Cardiac septum (tissue), 1 donor: ENCODE measurements at places on chromosomes 13 and 19. TPM values are rescaled to one million over a fixed set of nuclear protein-coding genes. Genes with fewer than 3 reads are reported as not detected.

CYP2A7 gene
- total RNA-seq = not detected

SHISA2 gene
- 0.89 TPM for total RNA-seq

SLC5A5 gene
- total RNA-seq = not detected

DNA sequence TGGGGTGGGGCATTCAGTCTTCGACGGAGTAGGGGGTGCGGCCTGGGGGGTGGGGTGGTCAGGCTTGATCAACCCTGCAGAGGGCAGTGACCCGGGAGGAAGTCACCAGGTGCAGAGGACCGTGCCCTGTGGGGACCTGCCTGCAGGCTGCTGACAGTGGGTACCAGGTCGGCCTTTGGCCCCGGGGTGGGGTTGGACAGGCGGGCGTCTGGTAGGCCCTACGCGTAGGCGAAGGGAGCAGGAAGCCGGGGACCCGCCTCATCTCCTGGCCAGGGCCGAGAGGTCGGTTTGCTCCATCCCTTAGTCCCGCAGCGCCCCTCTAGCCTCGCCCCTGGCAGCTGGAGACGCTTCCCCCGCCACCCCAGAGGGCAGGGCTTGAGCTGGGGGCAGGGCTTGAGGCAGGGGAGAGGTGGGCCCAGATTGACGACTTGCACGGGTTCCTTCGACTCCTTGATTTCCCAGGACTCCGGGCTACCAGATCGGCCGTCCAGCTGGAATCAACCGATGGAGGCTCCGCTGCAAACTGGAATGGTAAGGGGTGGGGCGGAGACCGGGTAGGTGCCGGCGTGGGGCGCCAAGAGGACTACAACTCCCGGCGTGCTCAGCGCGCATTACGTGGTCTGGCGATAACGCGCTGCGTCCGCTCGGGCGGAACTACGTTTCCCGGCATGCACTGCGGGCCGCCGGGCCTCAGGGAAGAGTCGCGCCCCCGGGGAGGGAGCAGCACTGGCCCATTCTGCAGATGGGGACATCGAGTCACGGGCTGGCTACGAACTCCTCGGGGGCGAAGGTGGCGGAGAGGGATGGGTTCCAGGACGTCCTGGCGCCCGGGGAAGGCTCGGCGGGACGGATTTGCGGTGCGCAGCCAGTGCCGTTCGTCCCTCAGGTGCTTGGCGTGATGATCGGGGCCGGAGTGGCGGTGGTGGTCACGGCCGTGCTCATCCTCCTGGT, at the start of gene PNPLA6:
PNPLA6 (plus strand) TSS at position 671 of the 951 bp plus-strand sequence; CDS start at position 743, 72 bp downstream.
- DNase-seq = peak; percentile 98

DNA sequence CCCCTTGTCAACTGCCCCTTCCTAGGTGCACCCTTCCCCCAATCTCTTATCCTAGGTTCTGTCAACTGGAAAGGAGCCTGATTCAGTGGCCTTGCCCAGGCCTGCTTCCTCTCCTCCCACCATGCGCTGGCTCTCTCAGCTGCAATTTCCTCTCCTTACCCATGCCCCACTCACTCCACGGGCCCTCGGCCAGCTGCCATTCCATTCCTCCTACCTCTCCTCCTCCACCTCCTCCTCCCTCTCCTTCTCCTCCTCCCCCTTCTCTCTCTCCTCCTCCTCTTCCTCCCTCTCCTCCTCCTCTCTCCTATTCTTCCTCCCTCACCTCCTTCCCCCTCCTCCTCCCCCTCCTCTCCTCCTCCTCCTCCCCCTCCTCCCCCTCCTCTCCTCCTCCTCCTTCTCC, 9.6 kb upstream of the TIMM44 start:
- no peak for DNase-seq
